ENCODE measurements at places on chromosomes 12 and 14. TPM values are rescaled to one million over a fixed set of nuclear protein-coding genes. Genes with fewer than 3 reads are reported as not detected.

DNA sequence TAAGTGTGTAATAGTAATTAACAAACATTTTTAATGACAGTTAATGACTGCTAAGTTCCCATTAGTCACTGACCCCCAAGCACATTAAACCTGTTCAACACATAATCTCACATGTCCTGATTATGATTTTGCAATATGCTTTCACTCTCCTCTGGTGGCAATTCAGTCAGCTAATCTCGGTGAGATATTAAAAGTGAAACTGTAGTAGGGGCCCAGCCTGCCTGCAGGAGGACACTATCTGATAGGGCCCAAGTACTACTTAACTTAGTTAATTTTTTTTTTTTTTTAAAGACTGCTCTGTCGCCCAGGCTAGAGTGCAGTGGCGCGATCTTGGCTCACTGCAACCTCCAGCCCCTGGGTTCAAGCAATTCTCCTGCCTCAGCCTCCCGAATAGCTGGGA lies 48.8 kb downstream of the CIT start:
- DNase-seq = no peak

DNA sequence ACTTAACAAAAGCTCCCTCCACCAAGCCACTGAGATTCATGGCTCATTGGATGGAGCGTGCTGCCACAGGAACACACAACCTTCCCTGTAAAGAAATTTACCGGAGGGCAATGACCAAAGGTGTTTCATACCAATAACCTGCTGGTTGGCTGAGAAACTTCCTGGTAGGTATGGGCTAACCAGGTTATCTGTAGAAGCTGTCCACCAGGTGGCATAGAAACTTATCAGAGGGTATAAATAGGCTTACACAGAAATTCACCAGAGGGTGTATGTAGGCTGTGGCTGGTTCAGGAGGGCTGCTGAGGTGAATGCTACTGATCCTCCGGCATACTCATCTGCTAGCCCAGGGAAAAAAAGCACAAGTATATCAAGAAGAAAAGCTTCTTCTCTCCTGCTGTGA lies 27.1 kb upstream of the MTERF2 start:
- DNase-seq = no peak

GRCh38 chr12:122012184-122012583 lies 9.5 kb upstream of the BCL7A start:
- DNase-seq = no peak

GRCh38 chr14:95195031-95195430 lies 37.7 kb upstream of the DICER1 start:
- DNase-seq = no peak

- no peak for DNase-seq
Measured at GRCh38 chr12:201361-201760, 12.6 kb downstream of the SLC6A12 start.

GRCh38 chr12:109189291-109189690 lies 72.9 kb downstream of the ACACB start:
- no peak for DNase-seq

Gene NFYB
- 29.7 TPM for total RNA-seq

Gene TAPBPL
- 10.9 TPM for total RNA-seq

Gene C12orf50
- not detected for total RNA-seq

Gene DCAF5
- 7.8 TPM for total RNA-seq

Gene IL26
- total RNA-seq = not detected

Measured in Daoy (cell line).